ENCODE measurements at places on chromosomes 16 and 17.

- no peak for DNase-seq
Observed at GRCh38 chr16:72840631-72841381, 207.1 kb downstream of the ZFHX3 start.

- no peak for DNase-seq
Observed at GRCh38 chr17:57970710-57971109, 15.5 kb upstream of the CUEDC1 start.

DNA sequence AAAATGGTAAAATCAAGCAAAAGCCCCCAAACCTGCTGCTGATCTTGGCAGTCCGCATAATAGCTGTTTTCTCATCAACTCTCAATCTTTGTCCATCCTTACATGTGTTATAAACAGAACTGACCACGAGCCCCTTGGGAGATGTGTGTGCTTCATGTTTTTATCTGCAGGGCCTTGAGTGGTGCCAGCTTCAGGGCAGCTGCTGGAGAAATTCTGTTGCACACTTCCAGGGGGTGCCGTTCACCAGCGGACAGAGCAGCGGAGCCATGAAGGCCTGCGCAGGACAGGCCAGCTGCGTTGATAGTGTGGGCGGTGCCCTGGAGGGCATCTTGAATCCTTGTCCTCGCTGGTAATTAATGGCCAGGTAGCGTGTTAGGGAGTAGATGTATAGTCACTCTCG is 20.1 kb downstream of the MPRIP start:
- DNase-seq = no peak

DNA sequence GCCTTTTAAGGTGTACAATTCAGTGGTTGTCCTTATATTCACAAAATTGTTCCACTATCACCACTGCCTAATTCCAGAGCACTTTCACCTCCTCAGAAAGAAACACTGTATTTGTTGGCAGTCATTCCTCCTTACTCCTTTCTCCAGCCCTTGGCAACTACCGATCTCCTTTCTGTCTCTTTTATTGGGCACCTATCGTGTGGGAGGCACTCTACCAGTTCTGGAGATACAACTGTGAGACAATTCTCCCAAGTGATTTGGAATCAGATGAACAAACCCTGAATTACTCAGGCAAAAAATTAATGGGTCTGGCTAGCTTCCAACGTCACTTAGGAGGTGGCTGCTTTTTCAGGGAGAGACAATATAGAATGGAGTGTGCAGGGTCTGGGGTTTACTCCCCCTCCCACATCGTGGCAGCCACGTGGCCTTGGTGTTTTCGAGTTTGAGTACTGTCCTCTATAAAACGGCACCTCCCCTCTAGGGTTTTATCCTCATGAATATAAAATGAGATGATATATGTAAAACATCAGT is 63.9 kb downstream of the SHISA9 start:
- DNase-seq = no peak

DNA sequence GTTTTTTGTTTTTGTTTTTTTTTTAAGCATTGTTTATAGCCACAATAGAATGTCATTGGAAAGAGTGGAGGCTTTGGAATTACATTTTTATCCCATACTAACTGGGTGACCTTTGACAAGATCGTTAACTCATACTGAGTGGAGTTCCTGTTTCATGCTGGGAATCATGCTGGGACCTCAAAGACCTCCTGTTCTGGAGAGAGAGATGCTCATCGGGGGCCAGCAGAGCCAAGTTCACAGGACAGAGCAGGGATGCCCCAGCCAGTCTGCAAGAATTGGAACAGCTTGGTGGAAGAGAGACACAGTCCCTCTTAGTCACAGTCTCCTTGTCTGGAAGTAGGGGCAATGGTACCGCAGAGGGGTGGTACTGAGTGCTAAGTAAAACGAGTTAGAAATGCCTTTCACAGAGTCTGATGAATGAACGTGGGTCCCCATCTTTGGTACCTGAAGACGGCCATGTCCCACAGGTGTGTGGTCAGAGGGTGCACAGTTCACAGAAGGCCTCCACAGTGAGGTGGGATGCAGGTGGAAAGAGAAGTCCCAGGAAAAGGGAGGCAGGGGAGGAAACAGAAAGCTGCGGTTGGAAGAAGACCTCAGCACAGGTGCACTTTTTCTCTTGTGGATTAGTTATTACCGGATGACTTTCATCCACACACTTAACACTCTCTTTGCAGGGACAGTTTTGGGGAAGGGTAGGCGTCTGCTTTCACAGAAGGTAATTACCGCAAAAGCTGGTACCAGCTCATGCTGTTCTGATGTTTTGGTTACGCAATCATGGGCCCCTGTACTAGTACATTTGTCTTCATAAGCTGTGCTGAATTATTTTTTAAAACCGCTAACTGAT is 147.8 kb downstream of the PRKCA start:
- no peak for DNase-seq

GRCh38 chr16:81798311-81799137 is 19.4 kb downstream of the PLCG2 start:
- DNase-seq = no peak

GRCh38 chr17:18076936-18077335 is 10.8 kb upstream of the DRG2 start:
- no peak for DNase-seq

DNA sequence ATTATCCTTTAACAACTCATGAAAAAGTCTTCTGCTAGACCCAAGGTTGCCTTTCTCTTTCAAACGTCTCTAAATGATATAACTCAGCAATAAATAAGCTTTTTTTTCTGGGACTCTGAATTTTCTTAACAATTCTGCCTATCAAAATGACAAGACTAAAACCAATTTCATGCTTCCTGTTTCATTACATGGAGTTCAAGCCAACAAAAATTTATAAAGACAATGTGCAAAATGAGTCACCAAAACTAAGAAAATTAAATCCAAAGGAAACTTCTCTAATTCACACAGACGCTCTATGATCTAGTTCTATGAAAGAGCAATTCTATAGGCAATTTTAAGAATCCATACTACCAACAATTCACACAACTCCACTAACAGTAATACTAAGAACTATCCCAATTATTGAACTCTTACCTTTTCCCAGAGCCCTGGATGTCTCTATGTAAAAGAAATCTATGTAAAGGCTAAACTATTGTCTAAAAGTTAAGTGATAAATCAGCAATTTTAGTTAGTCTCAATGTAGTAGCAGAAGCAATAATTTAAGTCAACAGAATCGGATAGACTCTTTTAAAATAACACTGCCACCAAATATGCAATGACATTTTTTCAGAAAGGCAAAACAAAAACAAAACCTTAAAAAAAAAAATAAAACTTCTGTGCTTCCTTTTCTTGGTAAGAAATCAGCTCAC is 44.2 kb downstream of the ZZEF1 start:
- no peak for DNase-seq

DNA sequence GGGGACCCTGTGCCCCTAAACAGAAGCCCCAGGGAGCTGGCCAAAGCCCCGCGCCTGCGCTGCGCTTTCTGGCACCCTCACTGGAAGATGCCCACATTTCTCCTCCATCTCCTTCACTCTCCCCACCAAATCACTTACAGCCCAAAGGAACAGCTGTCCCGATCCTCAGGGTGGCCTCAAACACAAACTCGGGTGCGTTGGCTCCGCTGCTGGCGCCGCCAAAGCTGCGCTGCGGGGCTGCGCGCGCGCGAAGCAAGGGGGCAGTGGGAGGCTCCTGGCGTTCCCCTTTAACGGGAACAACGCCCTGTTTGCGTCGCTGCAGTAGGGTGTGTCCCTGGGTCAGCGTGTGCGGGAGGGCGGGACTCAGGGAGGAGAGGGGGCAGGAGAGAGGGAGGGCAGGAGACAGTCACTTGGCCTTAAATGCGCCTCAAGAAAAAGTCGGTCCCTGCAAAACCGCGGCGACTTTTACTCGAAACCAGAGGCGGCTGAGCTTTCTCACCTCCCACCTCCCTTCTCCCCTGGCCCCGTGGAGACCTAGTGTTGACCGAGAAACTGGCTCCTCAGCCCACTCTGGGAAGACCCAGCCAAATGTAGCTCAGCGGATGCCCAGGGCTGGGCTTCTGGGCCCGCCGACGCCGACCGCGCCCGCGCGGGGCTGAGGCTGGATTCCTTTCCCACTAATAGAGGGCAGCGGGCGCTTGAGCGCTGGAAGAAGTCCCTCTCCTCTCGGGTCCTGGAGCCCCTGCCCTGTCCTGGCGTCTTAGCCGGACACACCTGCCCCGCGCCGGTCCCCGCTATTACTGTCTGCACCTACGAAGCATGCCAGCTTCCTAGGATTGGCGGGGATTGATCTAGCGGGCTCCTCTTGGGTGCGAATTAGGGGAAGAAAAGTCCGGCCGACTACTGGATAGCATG is 2.6 kb downstream of the PMP22 start:
- DNase-seq = peak; percentile 70

- no peak for DNase-seq
Observed at GRCh38 chr16:17572145-17572544, 101.4 kb upstream of the XYLT1 start.

- DNase-seq = no peak
Observed at GRCh38 chr16:2086106-2086742, 38.4 kb downstream of the TSC2 start.

- no peak for DNase-seq
Observed at GRCh38 chr17:76504117-76504516, 2.9 kb upstream of the RHBDF2 start.

DNA sequence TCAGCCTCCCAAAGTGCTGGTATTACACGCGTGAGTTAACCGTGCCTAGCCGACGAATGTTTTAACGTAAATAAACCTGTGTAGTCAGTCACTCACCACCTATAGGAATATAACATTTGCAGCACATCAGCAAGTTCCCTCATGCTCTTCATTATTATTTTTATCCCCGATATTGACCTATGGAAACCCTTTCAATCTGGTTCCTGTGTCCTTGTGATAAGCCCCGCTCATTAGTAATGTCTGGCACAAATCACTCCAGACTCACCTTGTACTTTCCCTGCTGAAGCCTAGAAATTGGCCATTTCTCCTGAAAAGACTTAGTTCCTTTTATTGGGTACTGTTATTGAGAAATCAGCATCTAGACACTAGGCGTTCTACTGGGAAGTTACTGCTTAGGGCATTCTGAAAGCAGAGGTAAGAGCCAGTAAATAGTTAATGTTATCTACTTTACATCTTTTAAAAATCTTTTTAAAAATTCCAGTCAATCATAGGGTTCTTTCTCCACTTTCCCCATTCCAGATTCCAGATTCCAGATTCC is 1.5 kb upstream of the PHKG2 start:
- DNase-seq = no peak

GRCh38 chr17:15321556-15322251 is 19.7 kb downstream of the TEKT3 start:
- no peak for DNase-seq

DNA sequence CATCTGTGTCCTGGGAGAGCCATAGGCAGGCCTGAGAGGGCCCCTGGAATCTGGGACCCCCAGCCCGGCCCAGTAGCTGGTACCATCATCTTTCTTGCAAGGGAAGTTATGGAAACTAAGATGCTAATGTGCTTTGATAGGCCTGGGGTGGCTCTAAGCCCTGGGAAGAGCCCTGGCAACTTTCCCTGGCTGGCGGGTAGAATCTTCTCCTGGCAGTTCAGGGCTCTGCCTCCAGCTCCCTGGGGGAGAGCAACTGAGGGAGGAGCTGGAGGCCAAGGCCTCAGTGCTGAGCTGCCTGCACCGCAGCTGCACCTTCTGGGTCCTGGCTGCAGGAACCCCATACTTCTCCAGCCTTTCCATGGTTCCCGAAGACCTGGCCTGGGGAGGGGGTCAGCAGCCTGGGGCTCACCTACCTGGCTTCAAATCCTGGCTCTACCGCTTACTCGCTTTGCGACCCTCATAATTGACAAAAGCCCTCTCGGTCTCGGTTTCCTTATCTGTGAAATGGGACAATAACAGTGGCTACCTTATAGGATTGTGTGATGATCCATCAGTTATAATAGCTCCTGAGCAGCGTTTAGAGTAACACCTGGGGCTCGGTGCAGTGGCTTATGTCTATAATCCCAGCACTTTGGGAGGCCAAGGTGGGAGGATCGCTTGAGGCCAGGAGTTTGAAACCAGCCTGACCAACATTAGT is 333.7 kb downstream of the SEC14L1 start:
- DNase-seq = no peak

- no peak for DNase-seq
Observed at GRCh38 chr17:75769536-75769935, 4.5 kb upstream of the GALK1 start.

GRCh38 chr16:53052519-53053501 is at the start of gene CHD9NB:
TSS of gene CHD9NB (minus strand) at chr16:53052897. CDS start at chr16:53044158, 8,739 bp downstream.
- DNase-seq = no peak

Data from renal pelvis (tissue), 12 donors.